Heart right ventricle (tissue), 16 donors: ENCODE measurements at places on chromosomes 4 and X. TPM values are rescaled to one million over a fixed set of nuclear protein-coding genes. Genes with fewer than 3 reads are reported as not detected.
A peak's percentile ranks its signal among the peaks of the same experiment; 100 is the strongest.

DNA sequence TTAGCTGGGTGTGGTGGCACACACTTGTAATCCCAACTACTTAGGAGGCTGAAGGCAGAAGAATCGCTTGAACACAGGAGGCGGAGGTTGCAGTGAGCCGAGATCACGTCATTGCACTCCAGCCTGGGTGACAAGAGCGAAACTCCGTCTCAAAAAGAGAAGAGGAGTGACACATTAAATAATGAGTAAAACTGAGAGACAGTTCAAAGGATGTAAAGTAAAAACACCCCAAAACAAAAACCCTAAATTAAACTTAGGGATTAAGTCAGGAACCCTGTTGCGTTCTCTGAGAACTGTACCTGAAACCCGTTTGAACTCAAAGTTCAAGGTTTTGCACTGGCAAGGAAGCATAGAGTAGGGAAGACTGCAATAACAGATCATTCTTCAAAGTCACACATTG, 141.7 kb downstream of the BRWD3 start:
- no peak for DNase-seq

GRCh38 chr4:1072830-1073446, 40.4 kb downstream of the RNF212 start:
- DNase-seq, result peak; percentile 37

The PARM1 gene
- 24.3 TPM for polyA plus RNA-seq

- DNase-seq, result no peak
Observed at GRCh38 chr4:51858605-51859202, 15.8 kb downstream of the DCUN1D4 start.

The MAOB gene
- polyA plus RNA-seq, result 24.7 TPM

The BMP3 gene
- polyA plus RNA-seq, result not detected

The SLC9B2 gene
- 1.9 TPM for polyA plus RNA-seq

The BEND4 gene
- under 0.01 TPM for polyA plus RNA-seq

- DNase-seq, result no peak
Observed at GRCh38 chrX:72430405-72430968, 124.8 kb upstream of the CITED1 start.

The CXCL10 gene
- 0.22 TPM for polyA plus RNA-seq

The NUDT10 gene
- polyA plus RNA-seq, result 0.33 TPM

DNA sequence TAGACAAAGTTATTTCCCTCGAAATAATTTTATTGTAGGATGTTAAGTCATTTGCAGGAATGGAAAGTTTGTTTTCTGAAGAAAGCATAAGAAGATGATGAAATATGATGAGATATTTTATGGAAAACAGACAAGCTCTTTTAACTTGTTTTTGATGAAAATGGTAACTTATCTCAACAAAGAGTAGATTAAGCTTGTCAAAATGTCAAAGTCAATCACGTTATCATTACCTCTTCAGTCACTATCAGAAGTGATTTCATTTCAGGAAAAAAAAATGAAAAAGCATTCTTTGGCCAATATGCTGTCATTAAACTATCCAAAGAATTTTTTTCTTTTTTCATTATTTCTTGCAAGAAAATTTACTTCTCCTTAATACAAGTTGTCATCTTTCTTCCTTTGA, 221.0 kb upstream of the ANKRD50 start:
- DNase-seq, result no peak

The AR gene
- polyA plus RNA-seq, result 3.0 TPM

DNA sequence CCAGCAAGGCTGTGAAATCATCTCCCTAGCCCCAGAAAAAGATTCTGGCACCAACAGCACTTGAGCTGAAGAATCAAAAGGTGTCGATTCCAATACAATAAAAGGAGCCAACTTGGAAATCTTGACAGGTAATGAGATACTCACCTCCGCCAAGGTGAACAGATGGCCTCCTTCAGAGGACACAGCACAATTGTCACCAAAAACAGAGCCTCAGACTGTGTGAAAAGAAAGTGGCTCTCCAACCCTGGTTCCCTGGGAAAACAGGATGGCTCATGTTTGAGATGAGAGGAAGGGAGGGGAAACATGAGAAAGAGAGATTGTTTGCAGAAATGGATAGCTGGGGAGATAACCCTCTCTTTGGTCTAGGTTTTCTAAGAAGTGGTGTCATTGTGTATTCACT, 168.9 kb downstream of the HS3ST1 start:
- DNase-seq, result no peak

DNA sequence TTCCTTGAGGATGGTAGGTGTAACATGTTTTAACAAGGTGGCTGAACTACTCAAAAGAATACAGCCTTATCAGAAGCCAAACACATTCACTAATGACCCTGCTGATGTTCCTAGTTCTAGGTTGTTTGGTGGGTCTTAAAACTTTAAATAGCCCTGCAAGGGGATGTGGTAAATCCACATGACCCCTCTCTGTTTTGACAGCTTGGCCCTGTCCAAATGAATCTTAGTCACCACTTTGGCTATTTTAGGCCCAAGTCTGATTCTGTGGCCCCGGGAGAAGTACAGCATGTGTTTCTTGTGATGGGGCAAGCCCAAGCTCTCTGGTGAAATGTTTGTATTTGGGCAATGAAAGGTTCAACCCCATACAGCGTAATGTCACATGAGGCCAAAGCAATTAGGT, 54.5 kb upstream of the GPR34 start:
- no peak for DNase-seq

DNA sequence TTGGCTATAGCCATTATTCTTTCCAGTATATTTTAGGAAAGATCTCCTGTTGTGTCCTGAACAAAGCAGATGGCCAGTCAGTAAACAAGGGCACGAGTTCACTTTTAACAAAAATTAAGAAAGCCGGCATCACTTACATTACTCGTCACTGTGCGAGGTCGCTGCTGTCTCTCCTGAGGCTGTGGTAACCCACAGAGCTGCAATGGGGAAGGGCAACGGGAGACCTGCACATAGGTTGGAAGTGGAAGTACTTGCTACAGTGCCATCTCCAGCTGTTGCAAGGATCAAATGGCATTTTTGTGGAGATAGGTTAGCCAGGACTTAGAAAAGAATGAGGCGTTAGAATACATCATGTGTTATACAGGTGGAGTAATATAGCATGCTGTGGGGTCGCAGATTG, 132.2 kb downstream of the KLHL8 start:
- DNase-seq, result no peak

The ANKRD50 gene
- 2.1 TPM for polyA plus RNA-seq

GRCh38 chrX:16466640-16467432, 183.1 kb upstream of the S100G start:
- DNase-seq, result no peak

DNA sequence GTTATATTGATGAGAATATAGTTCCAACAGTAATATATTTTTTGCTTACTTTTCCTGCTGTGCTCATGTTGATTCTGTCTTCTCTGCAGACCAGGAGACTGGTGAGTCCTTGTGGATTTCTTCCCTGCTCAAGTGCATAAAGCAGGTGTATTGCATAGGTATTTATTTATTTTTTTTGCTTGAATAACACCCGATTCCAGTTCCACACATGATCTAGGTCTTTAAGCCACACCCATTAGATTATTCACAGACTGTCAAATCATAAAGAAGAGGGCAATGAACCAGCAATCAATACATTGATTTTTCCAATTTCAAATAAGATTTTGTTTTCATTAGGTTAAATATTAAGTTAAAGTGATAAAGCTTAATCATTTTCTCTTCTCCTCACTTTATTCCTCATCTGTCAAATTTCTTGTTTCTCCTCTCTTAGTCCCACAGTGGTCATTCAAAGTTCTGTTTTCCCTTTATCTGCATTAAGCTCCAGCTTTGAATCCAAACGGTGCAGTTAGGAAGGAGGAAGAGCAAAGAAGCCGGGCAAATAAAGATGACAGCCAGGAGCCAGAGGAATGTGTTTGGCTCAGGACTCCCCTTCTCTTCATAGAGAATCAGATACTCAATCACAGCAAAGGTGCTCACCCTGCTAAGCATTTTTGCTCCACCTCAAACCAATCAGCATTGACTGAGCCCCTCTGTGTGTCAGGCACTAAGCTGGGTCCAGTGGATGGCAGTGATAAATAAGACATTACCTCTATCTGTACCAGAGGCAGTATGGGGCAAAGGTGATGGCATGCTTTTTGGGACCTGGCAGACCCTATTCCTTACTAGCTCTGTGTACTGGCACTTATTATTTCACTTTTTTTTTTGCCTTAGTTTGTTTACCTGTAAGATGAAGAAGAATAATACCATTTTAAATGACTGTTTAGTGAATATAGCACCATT, at the start of gene ADH1A:
Gene ADH1A (minus strand): TSS at position 138 of the 939 bp plus-strand sequence. CDS start 71 bp downstream, at position 67.
- DNase-seq, result no peak

DNA sequence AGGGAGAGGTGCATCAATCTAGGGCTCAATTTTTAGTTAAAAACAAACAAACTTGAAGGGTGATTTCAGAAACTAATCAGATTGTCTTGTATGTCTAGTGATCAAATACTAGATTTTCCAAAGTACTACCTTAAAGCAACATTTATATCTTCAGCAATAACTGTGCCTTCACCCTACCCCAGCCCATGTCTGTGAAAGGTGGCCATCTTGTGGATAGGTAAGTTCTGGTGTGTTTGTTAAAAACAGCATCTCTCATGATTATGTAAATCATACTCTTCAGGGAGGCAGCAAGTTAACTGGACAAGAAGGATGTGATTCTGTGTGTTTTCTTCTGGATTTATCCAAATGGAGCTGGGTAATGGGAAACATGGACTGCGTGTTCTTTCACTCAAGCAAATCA, 81.4 kb upstream of the ACSL1 start:
- no peak for DNase-seq
